ENCODE measurements at places on chromosomes 6 and 20.

- DNase-seq = peak; percentile 72
Observed at GRCh38 chr20:11544029-11544678, 373.5 kb upstream of the BTBD3 start.

- DNase-seq = peak; percentile 88
Observed at GRCh38 chr6:21679761-21680265, 86.3 kb downstream of the SOX4 start.

GRCh38 chr6:3707024-3707423 lies 44.5 kb downstream of the PXDC1 start:
- DNase-seq = no peak

GRCh38 chr20:13690943-13691342 lies 52.2 kb upstream of the TASP1 start:
- DNase-seq = no peak

GRCh38 chr20:5829241-5829809 lies 79.1 kb downstream of the SHLD1 start:
- DNase-seq = no peak

DNA sequence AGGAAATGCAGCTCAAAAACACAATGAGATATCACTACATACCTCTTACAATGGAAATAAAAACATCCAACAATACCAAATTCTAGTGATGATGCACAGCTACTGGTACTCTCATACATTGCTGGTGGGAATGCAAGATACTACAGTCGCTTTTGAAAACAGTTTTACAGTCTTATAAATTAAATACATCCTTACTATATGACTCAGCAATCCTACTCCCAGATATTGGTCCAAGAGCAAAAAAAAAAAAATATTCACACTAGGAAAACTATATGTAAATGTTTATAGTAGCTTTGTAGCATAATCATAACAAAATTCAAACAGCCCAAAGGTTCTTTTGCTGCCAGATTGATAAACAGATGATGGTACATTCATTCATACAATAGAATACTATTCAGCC lies 217.4 kb upstream of the FAM83B start:
- DNase-seq = peak; percentile 54

- no peak for DNase-seq
Observed at GRCh38 chr20:60048634-60049521, 90.7 kb downstream of the CDH26 start.

DNA sequence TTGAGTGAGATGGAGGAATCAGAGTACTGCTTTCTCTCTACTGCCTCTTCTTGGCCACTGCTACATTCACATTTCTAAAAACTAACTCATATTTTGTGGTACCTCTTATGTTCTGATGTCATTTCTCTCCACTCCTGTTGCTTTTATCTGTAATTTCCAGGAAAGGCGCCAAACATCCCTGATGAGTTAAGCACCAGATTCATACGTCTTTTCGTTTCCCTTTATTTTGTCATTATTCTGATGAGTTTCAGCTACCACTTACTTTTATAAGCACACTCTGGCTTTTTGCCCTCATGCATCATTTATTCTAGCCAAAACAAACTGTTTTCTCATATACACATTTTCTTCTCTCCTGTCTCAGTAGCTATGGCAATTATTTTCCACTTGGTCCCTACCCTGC lies 680.0 kb downstream of the RNF144B start:
- DNase-seq = no peak

GRCh38 chr20:46464451-46464850 lies 48.9 kb downstream of the ZNF334 start:
- DNase-seq = no peak

- peak; percentile 51 for DNase-seq
Observed at GRCh38 chr20:6595704-6596103, 171.8 kb upstream of the BMP2 start.

GRCh38 chr6:56642366-56643261 lies at the start of gene DST:
DST (minus strand) TSS chr6:56642889.
- DNase-seq = peak; percentile 94

GRCh38 chr6:16355699-16356446 lies 117.5 kb downstream of the GMPR start:
- peak; percentile 34 for DNase-seq

DNA sequence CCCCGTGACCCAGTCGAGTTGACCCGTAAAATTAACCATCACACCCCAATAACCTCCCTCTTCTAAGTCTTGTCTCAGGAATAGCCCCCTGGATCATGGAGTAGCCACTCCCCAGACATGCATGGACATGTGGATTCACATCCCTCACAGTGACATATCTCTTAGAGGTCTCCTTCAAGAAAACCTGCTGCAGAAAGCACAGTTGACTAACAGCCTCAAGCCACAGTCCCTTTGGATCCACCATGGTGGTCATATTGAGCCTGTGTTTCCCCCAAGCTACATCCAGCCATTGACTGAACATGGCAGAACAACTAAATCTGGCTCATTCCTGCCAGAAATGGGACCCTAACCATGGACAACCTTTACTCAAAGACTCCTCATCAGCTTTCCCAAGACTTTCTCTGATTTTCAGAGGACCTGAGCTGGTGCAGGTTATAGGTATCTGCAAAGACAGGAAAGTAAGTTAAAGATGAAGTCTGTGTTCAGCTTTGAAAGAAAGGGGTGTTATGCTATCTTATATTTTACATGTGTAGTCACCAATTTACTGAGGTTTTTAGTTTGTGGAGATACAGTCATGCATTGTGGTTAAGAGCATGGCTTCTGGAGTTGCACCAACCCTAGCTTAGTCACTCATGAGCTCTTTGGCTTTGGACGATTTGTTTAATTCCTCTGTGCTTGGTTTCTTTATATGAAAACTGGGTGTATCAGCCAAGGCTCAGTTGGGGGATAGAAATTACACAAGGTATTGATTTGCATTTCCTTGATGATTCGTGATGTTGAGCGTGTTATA lies 219.1 kb downstream of the MYLK4 start:
- DNase-seq = peak; percentile 93

DNA sequence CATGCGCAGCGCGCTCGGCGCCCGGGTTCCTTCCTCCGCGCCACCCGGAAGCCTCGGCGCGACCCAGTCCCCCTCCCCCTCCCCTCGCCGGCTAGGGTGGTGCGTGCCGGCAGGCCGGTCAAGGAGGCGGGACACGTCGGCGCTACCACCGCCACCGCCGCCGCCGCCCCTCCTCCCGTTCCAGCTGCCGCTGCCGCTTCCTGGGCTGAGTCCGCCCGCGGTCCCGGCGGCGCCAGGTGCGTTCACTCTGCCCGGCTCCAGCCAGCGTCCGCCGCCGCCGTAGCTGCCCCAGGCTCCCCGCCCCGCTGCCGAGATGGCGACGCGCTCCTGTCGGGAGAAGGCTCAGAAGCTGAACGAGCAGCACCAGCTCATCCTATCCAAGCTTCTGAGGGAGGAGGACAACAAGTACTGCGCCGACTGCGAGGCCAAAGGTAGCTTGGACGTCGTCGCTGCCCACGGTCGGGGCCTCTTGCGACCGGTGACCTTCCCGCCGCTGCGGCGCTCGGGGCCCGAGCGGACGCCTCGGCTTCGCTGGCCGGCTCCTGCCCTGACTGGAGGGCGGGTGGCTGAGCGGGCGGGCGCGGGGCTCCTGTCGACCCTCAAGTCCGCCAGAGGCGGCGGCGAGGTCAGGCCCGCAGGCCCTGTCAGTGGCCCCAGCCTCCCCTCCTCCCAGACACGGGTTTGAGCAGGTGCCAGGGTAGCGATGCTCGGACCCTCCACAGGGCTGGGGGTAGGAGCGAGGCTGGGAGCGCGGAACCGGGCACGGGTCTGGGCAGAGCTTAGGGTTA lies at the start of gene SMAP1:
Gene SMAP1 (plus strand): TSS at position 173 of the 788 bp plus-strand sequence. CDS start 141 bp downstream, at position 314.
- DNase-seq = peak; percentile 88

- DNase-seq = peak; percentile 32
Observed at GRCh38 chr6:57162028-57162427, 10.1 kb upstream of the BAG2 start.

- DNase-seq = peak; percentile 86
Observed at GRCh38 chr6:33410711-33411631, at the start of gene PHF1. PHF1 (plus strand) TSS chr6:33411014; CDS start chr6:33412264, 1,250 bp downstream.

DNA sequence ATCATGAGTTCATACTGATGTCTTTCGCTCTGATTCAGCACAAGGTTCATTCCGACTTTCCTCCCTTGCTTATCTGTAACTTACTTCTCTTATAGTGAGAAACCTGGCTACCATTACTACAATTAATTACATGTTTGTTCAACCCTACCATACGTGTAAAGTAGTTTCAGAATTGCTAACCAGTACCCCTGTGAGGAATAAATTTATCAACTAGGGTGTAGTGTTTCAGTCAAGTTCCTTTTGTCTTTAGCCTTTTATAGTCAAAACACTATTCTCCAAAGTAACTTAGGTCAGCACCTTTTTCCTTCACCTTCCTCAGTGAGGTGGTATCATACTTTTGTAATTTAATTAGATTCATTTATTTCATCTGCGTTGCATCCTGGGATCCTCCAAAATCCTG lies 64.9 kb downstream of the MAP3K4 start:
- no peak for DNase-seq

- no peak for DNase-seq
Observed at GRCh38 chr6:24882295-24882694, 53.5 kb downstream of the RIPOR2 start.

DNA sequence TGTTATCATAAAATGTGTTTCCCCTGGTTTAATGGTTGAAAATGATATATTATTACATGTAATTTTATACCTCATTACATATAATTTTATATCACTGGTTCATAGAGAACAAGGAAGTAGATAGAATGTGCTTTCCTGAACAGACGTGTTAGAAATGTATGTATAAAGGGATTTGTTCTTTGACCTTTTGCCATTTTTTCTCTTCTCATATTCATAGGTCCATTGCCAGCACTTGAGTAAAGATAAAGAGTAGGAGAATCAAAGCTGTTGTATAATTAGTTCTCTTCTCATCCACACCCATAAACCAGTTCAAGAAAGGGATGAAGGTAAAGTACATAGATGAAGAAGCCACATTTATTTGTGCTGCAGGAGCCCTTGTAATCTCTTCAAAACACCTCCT lies 46.7 kb downstream of the RNF217 start:
- no peak for DNase-seq

DNA sequence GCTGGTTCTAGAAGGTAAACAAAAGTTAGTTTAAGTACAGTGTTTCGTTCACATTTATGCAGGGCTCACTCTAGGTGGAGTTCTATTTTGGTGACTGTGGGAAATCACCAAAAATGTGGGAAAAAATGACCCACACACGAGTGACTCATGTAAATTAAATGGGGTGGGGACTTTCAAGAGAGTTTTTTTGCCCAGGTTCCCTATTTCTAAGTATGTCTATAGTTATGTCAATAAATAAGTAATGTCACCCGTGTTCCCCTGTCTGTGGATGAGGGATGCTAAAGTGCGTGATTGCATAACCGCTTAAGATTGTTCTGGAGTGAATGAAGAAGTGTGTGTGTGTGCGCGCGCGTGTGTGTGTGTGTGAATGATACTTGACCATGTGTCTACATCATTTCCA lies 69.1 kb downstream of the MYB start:
- DNase-seq = peak; percentile 8

Data from fibroblast of skin of right quadriceps (primary cell).